ENCODE measurements at places on chromosomes 4 and X. TPM values are rescaled to one million over a fixed set of nuclear protein-coding genes. Genes with fewer than 3 reads are reported as not detected.

- DNase-seq: no peak
These were observed 152.8 kb downstream of the RASL11B start for GRCh38 chr4:53014881-53015280.

DNA sequence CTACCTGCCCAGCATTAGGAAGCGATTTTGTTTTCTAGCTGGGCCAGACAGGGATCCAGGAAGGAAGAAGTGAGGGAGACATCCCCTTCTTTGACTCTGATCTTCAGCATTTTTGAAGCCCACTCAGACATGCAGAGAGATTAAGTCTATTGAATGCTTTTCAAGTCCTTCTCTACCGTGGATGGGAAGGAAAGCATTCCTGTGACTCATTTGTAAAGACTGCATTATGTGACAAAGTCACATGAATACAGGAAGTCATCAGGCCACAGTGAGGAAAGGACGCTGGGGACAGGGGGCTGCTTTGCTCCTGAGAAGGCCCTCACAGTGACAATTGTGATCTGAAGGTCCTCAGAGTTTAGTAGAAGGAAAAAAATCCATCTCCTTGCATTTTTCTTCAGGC lies 67.4 kb upstream of the GBA3 start:
- DNase-seq: no peak

Gene TIMP1
- 29.1 TPM for total RNA-seq

DNA sequence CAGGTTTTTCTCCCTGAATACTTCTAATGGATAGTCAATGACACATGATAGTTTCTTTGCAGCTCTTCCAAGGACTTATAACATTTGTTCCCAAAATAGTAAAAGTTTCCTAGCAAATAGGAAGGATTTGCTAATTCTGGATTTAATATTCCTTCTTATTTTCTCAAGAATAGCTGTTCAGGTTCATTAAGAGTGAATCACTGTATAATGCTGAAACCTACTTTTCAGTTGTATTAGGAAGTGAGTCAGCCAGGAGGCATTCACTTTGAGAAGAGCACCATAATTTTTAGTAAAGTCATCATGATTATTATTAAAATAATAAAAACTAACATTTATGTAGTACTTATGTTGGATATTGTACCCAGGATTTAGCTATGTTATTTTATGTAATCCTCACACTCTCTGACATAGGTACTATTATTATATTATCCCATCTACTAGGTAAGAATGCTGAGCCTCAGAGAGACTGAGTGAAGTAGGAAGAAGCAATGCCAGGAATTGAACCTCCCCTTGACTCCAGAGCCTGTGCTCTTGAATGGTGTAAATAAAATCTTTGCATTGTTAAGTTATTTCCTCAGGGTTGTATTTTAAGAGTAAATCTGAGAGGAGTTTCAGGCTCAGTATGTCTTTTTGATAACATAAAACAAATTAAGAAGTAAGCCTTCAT lies 114.8 kb downstream of the REELD1 start:
- DNase-seq: no peak

Gene HMX1
- total RNA-seq: 0.87 TPM

Data from progenitor cell of endocrine pancreas (in vitro differentiated cells).